ENCODE measurements at places on chromosomes 12 and 14. TPM values are rescaled to one million over a fixed set of nuclear protein-coding genes. Genes with fewer than 3 reads are reported as not detected.
A peak's percentile ranks its signal among the peaks of the same experiment; 100 is the strongest.

Gene SLCO1B1
- 0.24 TPM for total RNA-seq

GRCh38 chr14:64760916-64761315, 56.7 kb downstream of the PLEKHG3 start:
- peaks cover 33% of the 10 kb centered on the region for H3K4me1 ChIP-seq
- no peaks in the 10 kb centered on the region for H3K27me3 ChIP-seq
- H3K27ac ChIP-seq: no peak overlapping the region
- no peaks in the 10 kb centered on the region for H3K36me3 ChIP-seq

DNA sequence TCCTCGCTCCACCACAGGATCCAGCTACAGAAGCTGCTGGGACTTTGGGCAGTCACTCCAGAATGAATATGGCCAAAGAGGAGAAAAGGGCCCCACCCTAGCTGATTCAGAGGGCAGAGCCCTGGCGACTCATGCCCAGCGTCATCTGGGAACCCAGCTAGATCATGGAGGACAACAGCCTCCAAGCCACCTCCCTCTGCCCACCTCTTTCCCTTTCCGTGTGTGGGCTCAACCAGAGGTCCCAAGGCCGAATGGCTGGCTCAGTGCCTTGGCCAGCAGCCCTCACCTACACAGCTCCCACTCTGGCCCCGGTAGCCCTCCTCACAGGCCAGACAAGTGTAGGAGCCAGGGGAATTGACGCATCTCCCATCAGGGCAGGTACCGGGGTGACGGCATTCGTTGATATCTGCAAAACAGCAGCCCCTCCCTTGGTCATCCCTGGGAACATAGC, 17.4 kb downstream of the ISCA2 start:
- H3K27me3 ChIP-seq: no peaks in the 10 kb centered on the region
- no peaks in the 10 kb centered on the region for H3K4me1 ChIP-seq
- no peak overlapping the region for H3K27ac ChIP-seq
- no peak overlapping the region for H3K4me3 ChIP-seq

DNA sequence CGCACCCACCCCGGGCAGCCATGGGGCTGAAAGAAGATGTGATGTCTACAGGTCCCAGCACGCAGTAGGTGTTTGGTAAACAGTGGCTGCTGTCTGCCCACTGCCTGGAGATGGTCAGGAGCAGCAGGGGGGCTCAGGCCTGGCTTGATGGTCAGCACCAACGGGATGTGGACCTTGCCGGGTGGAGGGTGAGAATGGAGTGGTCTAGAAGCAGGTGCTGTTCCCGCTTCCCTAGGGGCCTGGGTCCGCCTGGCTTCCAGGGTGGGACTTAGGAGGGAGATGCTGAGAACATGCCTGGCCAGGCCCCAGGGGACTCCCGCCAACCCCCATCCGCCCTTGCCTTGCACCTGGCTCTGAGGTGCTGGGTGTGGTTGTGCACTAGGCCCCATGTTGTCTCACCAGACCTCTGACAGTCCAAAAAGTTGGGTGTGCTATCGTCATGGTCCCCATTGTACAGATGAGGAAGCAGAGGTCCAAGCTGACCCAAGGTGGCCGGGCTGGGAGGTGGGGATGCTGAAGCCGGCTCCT, 12.9 kb downstream of the FAM222A start:
- H3K27me3 ChIP-seq: no peaks in the 10 kb centered on the region
- DNase-seq: no peak
- no peaks in the 10 kb centered on the region for H3K36me3 ChIP-seq
- H3K4me1 ChIP-seq: no peaks in the 10 kb centered on the region

DNA sequence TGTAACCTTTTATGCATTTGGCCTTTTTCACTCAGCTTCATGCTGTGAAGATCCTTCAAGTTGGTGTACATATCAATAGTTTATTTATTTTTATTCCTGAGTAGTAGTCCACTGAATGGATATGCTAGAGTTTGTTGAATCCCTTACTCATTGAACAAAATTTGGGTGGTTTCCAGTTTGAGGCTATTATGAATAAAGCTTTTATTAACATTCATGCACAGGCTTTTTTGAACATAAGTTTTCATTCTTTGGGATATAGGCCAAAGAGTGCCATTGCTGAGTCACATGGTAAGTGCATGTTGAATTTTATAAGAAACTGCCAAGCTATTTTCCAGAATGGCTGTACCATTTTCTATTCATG, 59.5 kb upstream of the CAPRIN2 start:
- H3K4me3 ChIP-seq: no peak overlapping the region
- no peak for DNase-seq
- H3K27ac ChIP-seq: no peak overlapping the region
- no peaks in the 10 kb centered on the region for H3K27me3 ChIP-seq
- H3K4me1 ChIP-seq: peaks cover 11% of the 10 kb centered on the region

GRCh38 chr12:114479831-114480230, 73.9 kb upstream of the TBX5 start:
- peaks cover 26% of the 10 kb centered on the region for H3K4me1 ChIP-seq
- no peak overlapping the region for H3K27ac ChIP-seq
- H3K27me3 ChIP-seq: peaks cover 85% of the 10 kb centered on the region
- DNase-seq: peak; percentile 82

Gene OR11H12
- total RNA-seq: not detected

Gene PGAM5
- total RNA-seq: 108 TPM

Gene CLEC4E
- not detected for total RNA-seq

Gene ETFRF1
- total RNA-seq: 8.1 TPM

- no peak overlapping the region for H3K27ac ChIP-seq
- no peaks in the 10 kb centered on the region for H3K27me3 ChIP-seq
- H3K4me3 ChIP-seq: no peak overlapping the region
- H3K4me1 ChIP-seq: no peaks in the 10 kb centered on the region
- no peak for DNase-seq
- H3K36me3 ChIP-seq: no peaks in the 10 kb centered on the region
Observed at GRCh38 chr12:104560881-104561280, 104.1 kb downstream of the CHST11 start.

GRCh38 chr12:24966951-24967564, 18.2 kb upstream of the BCAT1 start:
- H3K4me3 ChIP-seq: no peak overlapping the region
- no peak overlapping the region for H3K27ac ChIP-seq
- DNase-seq: no peak
- 0 out of 2 replicates have a peak, but pooled peaks cover 4% of the 10 kb centered on the region for H3K4me1 ChIP-seq
- H3K36me3 ChIP-seq: peaks cover 8% of the 10 kb centered on the region

GRCh38 chr12:1332327-1332726, 262.1 kb downstream of the FBXL14 start:
- no peak for DNase-seq
- H3K27me3 ChIP-seq: no peaks in the 10 kb centered on the region
- no peak overlapping the region for H3K4me3 ChIP-seq

GRCh38 chr14:95092723-95093122, 64.6 kb downstream of the DICER1 start:
- H3K36me3 ChIP-seq: peaks cover 3% of the 10 kb centered on the region
- peaks cover 9% of the 10 kb centered on the region for H3K4me1 ChIP-seq
- H3K27ac ChIP-seq: no peak overlapping the region
- no peak overlapping the region for H3K4me3 ChIP-seq
- no peaks in the 10 kb centered on the region for H3K27me3 ChIP-seq

- no peaks in the 10 kb centered on the region for H3K36me3 ChIP-seq
- H3K4me1 ChIP-seq: no peaks in the 10 kb centered on the region
- no peak overlapping the region for H3K27ac ChIP-seq
Observed at GRCh38 chr14:93700928-93701327, 87.4 kb downstream of the PRIMA1 start.

- H3K4me1 ChIP-seq: no peaks in the 10 kb centered on the region
- DNase-seq: no peak
- H3K27me3 ChIP-seq: no peaks in the 10 kb centered on the region
- no peak overlapping the region for H3K4me3 ChIP-seq
- no peak overlapping the region for H3K27ac ChIP-seq
Observed at GRCh38 chr14:98292191-98292590, 979.8 kb downstream of the BCL11B start.

GRCh38 chr12:1970331-1970900, 33.8 kb downstream of the DCP1B start:
- DNase-seq: no peak
- H3K27me3 ChIP-seq: no peaks in the 10 kb centered on the region
- H3K4me3 ChIP-seq: no peak overlapping the region
- H3K4me1 ChIP-seq: peaks cover 8% of the 10 kb centered on the region
- H3K27ac ChIP-seq: no peak overlapping the region
- no peaks in the 10 kb centered on the region for H3K36me3 ChIP-seq

GRCh38 chr14:65840118-65840751, 427.7 kb downstream of the FUT8 start:
- no peaks in the 10 kb centered on the region for H3K27me3 ChIP-seq
- no peaks in the 10 kb centered on the region for H3K36me3 ChIP-seq
- no peak for DNase-seq

- H3K4me3 ChIP-seq: no peak overlapping the region
- H3K36me3 ChIP-seq: no peaks in the 10 kb centered on the region
- no peaks in the 10 kb centered on the region for H3K4me1 ChIP-seq
- H3K27me3 ChIP-seq: no peaks in the 10 kb centered on the region
Observed at GRCh38 chr14:73438993-73439392, 19.4 kb downstream of the NUMB start.

Gene LRFN5
- total RNA-seq: 6.3 TPM

DNA sequence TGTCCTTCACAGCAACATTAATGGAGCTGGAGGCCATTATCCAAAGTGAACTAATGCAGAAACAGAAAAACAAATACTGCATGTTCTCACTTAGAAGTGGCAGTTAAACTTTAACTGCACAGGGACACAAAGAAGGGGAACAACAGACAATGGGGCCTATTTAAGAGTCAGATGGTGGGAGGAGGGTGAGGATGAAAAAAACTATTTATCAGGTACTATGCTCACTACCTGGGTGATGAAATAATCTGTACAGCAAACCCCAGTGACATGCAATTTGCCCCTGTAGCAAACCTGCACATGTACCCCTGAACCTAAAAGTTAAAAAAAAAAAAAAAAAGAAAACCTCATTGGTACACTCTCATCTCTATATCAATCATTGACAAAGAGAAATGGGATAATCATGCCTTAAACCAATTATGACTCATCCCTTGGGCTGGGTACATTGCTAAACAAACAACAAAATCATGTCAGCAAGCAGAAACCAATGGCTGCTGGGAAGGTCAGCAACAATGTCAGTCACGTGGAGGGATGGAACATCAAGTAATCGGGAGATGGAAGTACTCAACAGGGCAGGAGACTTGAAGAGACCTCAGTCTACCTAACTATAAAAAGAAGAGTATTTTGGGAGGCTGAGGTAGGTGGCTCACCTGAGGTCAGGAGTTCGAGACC, 479.2 kb downstream of the RMST start:
- H3K4me1 ChIP-seq: peaks cover 5% of the 10 kb centered on the region
- DNase-seq: no peak
- H3K36me3 ChIP-seq: no peaks in the 10 kb centered on the region
- H3K27me3 ChIP-seq: no peaks in the 10 kb centered on the region
- no peak overlapping the region for H3K4me3 ChIP-seq

Gene RALGAPA1
- total RNA-seq: 27.3 TPM

DNA sequence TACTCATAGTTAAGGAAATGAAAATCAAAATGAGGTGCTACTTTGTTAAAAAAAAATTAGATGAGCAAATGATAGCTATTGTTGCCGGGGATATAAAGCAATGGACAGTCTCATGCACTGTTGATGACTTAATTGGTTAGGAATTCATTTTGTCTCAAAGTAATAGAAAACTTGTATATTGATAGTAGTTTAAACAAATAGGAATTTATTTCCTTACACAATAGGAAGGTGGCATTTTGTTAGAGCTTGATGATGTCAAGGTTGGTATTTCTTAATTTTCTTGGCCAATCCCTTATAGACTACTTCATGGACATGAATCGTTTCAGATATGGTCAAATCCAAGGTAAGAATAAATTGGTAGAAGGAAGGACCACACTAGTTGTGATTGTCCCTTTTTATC, 7.8 kb downstream of the PRPF39 start:
- no peak for DNase-seq
- no peak overlapping the region for H3K4me3 ChIP-seq
- no peaks in the 10 kb centered on the region for H3K27me3 ChIP-seq
- H3K27ac ChIP-seq: no peak overlapping the region

DNA sequence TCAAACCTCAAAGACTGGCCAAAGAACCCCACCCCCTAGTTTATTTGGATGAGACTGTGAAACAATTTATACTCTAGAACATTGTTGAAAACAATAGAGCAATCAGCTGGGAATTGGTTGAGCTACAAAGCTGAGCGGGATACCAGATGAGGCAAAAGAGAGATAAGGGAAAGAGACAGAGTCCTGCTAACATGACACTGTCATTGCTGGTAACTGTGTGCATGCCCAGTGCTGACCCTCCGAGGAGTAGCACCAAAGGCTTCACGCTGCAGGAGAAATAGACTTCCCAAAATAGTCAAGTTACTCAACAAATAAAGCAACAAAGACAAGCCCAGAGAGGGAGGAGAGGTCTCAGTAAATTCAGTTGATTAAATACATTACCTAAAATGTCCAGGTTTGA, 63.6 kb downstream of the RASSF8 start:
- H3K36me3 ChIP-seq: no peaks in the 10 kb centered on the region
- no peaks in the 10 kb centered on the region for H3K27me3 ChIP-seq
- H3K4me1 ChIP-seq: peaks cover 18% of the 10 kb centered on the region

Gene GPR68
- 0.35 TPM for total RNA-seq

Gene IPO8
- 53.6 TPM for total RNA-seq
